Adrenal gland (tissue), 19 donors: ENCODE measurements at places on chromosomes 6 and 20.

- DNase-seq: no peak
Observed at GRCh38 chr6:35543459-35544193, 30.9 kb upstream of the TULP1 start.

DNA sequence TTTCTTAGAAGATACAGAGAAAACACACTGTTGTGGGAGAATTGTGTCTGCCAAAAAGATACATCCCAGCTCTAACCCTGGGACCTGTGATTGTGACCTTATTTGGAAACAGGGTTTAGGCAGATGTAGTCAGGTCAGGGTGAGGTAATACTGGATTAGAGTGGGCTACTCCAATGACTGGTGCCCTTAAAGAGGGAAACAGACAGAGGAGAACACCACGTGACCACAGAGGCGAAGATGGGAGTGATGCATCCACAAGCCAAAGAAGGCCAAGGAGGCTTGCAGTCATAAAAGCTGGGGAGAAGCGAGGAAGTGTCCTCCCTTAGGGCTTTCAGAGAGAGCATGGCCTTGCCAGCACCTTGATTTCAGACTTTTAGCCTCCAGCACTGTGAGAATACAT is 35.6 kb downstream of the SLC52A3 start:
- no peak for DNase-seq

GRCh38 chr6:16274483-16274882 is 36.1 kb downstream of the GMPR start:
- no peak for DNase-seq

- peak; percentile 67 for DNase-seq
Observed at GRCh38 chr6:31769684-31770371, 7.3 kb downstream of the VWA7 start.

DNA sequence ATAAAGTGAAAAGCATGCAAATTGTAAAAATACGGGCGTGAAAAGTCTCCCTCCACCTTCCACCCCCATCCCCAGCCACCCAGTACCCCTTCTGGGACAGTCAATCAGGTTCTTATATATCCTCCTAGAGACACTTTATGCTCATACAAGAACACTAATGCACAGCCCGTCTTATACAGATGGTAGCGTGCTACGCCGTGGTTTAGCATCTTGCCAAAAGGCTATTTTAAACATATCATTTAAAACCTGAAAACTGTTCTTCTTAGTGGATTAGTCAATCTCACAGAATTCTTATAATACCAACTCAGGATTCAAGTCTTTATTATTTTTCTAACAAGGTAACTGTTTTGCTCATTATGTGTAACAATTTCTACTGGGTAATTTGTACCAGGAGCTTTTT is 57.2 kb upstream of the MRPS10 start:
- no peak for DNase-seq

GRCh38 chr20:38269040-38269439 is 8.5 kb upstream of the KIAA1755 start:
- no peak for DNase-seq

GRCh38 chr6:4615891-4616290 is 160.3 kb upstream of the CDYL start:
- DNase-seq: no peak

GRCh38 chr20:37961066-37961465 is 58.1 kb downstream of the VSTM2L start:
- no peak for DNase-seq

DNA sequence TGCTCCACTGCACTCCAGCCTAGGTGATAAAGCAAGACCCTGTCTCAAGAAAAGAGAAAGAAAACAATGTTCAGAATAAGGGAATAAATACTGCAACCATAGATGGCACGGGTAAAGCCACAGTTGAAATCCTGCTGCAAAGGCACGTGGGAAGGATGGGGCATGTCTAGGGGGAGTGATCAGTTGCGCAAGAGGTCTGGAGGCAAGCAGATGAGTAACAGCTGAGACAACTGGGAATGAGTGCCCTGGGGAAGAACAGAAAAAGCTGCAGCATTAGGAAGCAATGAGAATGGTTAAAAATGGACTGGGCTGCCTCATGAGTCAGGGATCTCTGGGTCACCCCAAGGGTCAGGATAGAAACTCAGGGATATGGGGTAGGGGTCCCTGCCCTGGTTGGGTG is 96.3 kb downstream of the GMPR start:
- DNase-seq: peak; percentile 92

- no peak for DNase-seq
Observed at GRCh38 chr6:53342217-53342616, 6.5 kb downstream of the ELOVL5 start.

- DNase-seq: no peak
Observed at GRCh38 chr6:170424604-170425126, 118.1 kb downstream of the FAM120B start.

- DNase-seq: peak; percentile 15
Observed at GRCh38 chr6:11650025-11650696, 112.6 kb downstream of the TMEM170B start.

- peak; percentile 94 for DNase-seq
Observed at GRCh38 chr20:41693136-41693979, 75.2 kb upstream of the CHD6 start.
